Fibroblast of lung (primary cell): ENCODE measurements at places on chromosomes 12 and 14.

DNA sequence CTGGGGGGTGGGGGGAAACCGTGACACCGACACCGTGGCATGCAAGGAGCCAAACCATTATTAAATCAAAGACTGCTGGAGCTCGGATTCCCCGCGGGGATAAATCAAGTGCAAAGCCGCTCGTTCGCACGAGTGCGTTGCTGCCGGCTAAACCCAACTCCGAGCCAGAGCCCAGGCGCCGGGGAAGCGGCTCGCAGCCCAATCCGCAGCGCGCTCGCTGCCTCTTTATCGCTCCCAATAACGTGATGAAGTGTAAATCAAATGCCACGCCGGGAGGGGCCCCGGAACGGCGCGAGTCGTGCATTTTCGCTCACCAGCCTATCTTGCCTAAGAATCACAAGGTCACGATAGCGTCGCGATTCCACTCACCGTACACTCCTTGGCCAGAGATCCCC is 1.3 kb downstream of the MDGA2 start:
- DNase-seq: peak; percentile 5
- peaks cover 5% of the 10 kb centered on the region for H3K27me3 ChIP-seq
- H3K36me3 ChIP-seq: no peaks in the 10 kb centered on the region
- no peak overlapping the region for H3K27ac ChIP-seq
- no peaks in the 10 kb centered on the region for H3K4me1 ChIP-seq

GRCh38 chr12:106030210-106031071 is 108.3 kb downstream of the NUAK1 start:
- H3K27ac ChIP-seq: peak overlapping the region; percentile 49
- DNase-seq: peak; percentile 100
- H3K36me3 ChIP-seq: no peaks in the 10 kb centered on the region
- H3K27me3 ChIP-seq: no peaks in the 10 kb centered on the region
- H3K4me3 ChIP-seq: no peak overlapping the region
- H3K4me1 ChIP-seq: peaks cover 5% of the 10 kb centered on the region

GRCh38 chr12:18706798-18707197 is 31.0 kb downstream of the PLCZ1 start:
- no peak overlapping the region for H3K4me3 ChIP-seq
- no peaks in the 10 kb centered on the region for H3K4me1 ChIP-seq
- no peaks in the 10 kb centered on the region for H3K27me3 ChIP-seq
- peak; percentile 15 for DNase-seq
- H3K27ac ChIP-seq: no peak overlapping the region
- H3K36me3 ChIP-seq: no peaks in the 10 kb centered on the region

GRCh38 chr14:59695198-59695597 is 118.6 kb upstream of the CCDC175 start:
- DNase-seq: no peak
- no peaks in the 10 kb centered on the region for H3K36me3 ChIP-seq
- H3K4me1 ChIP-seq: no peaks in the 10 kb centered on the region
- no peak overlapping the region for H3K27ac ChIP-seq
- H3K27me3 ChIP-seq: no peaks in the 10 kb centered on the region
